Heart right ventricle (tissue), 16 donors: ENCODE measurements at places on chromosomes 3 and 15. TPM values are rescaled to one million over a fixed set of nuclear protein-coding genes. Genes with fewer than 3 reads are reported as not detected.
A peak's percentile ranks its signal among the peaks of the same experiment; 100 is the strongest.

GRCh38 chr3:138877226-138877625 lies 42.5 kb upstream of the PIK3CB start:
- no peaks in the 10 kb centered on the region for H3K27me3 ChIP-seq
- H3K4me3 ChIP-seq: no peak overlapping the region
- no peaks in the 10 kb centered on the region for H3K4me1 ChIP-seq

DNA sequence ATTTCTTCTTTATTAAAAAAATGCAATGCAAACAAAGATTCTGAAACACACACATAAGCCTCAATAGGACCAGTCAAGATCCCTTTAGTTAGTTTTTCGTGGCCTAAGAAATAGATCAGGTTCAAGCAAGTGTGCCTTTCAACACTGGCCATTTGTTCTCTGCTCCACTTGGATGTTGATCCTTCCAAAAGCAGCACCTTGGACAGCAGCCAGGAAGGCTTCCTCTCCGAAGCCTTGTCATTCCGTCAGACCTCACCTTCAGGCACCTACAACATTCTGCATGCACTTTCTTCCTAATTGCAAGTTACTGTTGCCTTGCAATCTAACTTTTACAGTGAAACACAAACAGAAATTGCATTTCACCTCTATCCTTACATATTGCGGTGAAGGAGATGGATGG lies 155.9 kb upstream of the FEZF2 start:
- H3K4me1 ChIP-seq: no peaks in the 10 kb centered on the region
- peak; percentile 42 for DNase-seq
- no peak overlapping the region for H3K27ac ChIP-seq
- no peak overlapping the region for H3K4me3 ChIP-seq
- no peaks in the 10 kb centered on the region for H3K36me3 ChIP-seq
- no peaks in the 10 kb centered on the region for H3K27me3 ChIP-seq

DNA sequence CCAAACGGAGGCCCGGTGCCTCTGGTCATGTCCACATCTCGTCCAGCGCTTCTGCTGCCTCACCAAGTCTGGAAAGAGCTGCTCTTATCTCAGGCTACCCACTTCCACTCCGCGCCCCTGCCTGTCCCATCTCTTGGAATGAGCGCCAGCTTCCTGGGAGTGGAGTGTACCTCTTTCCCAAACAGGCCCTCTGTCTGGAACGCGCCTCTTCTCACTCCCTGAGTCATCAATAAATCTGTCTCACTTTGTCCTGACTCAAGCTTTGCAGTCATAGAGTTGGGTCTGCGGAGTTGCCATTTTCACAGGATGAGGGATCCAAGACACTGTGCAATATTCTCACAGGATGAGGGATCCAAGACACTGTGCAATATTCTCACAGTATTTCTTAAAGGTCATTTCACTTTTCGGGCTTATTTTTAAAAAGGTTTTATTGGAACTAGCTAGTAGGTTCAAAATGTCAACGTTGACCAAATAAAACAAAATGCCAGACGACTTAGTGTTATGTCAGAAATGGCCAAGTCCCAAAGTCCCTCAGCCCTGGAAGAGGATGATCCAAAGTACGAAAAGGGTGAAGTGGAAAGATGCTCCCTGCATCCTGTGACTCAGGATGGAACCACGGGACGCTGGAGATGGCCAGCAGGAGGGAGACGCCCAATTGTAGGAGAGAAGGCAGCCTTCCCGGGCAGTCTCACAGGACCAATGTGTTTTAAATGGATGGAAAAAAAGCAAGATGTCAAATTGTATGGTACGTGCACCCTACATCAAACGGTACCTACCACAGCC lies 81.1 kb downstream of the CHSY1 start:
- H3K36me3 ChIP-seq: peaks cover 19% of the 10 kb centered on the region
- no peak overlapping the region for H3K4me3 ChIP-seq
- peak overlapping the region; percentile 94 for H3K27ac ChIP-seq
- no peaks in the 10 kb centered on the region for H3K27me3 ChIP-seq
- DNase-seq: no peak
- peaks cover 89% of the 10 kb centered on the region for H3K4me1 ChIP-seq

DNA sequence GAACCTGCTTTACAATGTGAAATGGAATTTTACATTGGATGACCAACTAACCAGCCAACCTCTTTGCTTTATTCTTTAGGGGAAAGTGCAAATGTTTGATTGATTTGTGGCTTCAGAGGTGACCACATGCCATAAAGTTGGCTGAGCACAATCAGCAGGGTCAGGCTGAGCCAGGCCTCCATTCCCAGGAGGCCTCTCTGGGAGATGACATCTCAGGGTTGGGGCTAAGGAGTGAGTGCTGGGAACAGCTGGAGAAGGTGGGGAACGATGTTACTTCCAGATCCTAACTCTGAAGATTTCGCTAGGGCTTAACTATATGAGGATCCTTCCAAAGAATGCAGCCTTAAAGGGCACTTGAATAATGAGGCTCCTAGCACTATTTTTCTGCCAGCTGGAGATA lies 131.7 kb downstream of the ATP10A start:
- H3K36me3 ChIP-seq: no peaks in the 10 kb centered on the region
- H3K27ac ChIP-seq: no peak overlapping the region
- no peaks in the 10 kb centered on the region for H3K4me1 ChIP-seq
- no peaks in the 10 kb centered on the region for H3K27me3 ChIP-seq

The FGD5 gene
- polyA plus RNA-seq: 11.0 TPM

The RARRES1 gene
- polyA plus RNA-seq: 5.4 TPM

The PARL gene
- polyA plus RNA-seq: 45.8 TPM
